Endothelial cell of umbilical vein (primary cell): ENCODE measurements at places on chromosomes 4 and X. TPM values are rescaled to one million over a fixed set of nuclear protein-coding genes. Genes with fewer than 3 reads are reported as not detected.

Gene CSAG3
- not detected in 2 replicates for total RNA-seq

Gene POU3F4
- total RNA-seq, result not detected in 2 replicates

Gene ZXDA
- total RNA-seq, result 5.0 and 5.4 TPM in 2 replicates

Gene RENBP
- total RNA-seq, result 6.2 and 8.0 TPM in 2 replicates

Gene COX7B2
- not detected in 2 replicates for total RNA-seq

Gene MND1
- 7.7 and 8.2 TPM in 2 replicates for total RNA-seq

Gene SPACA5
- total RNA-seq, result not detected in 2 replicates

Gene MAGEC3
- not detected in 2 replicates for total RNA-seq

Gene GYPE
- total RNA-seq, result not detected in 2 replicates

Gene NIPAL1
- total RNA-seq, result 1.4 and 1.7 TPM in 2 replicates

Gene ACOT9
- 83.1 and 88.5 TPM in 2 replicates for total RNA-seq

Gene RTL3
- not detected in 2 replicates for total RNA-seq

Gene IL3RA
- 21.2 and 28.9 TPM in 2 replicates for total RNA-seq

Gene RAB40A
- total RNA-seq, result 0.23 and 0.58 TPM in 2 replicates

Gene LRRC66
- 0.27 and 0.51 TPM in 2 replicates for total RNA-seq

Gene GPR82
- not detected in 2 replicates for total RNA-seq

Gene L1CAM
- total RNA-seq, result not detected in 2 replicates

Gene CLTRN
- total RNA-seq, result not detected in 2 replicates

Gene KDM5C
- total RNA-seq, result 77.8 and 78.7 TPM in 2 replicates

Gene TAF7L
- 1.1 and 1.8 TPM in 2 replicates for total RNA-seq

Gene TENM3
- 6.2 and 7.8 TPM in 2 replicates for total RNA-seq

Gene GPR34
- total RNA-seq, result not detected in 2 replicates

Gene CXorf51A
- total RNA-seq, result not detected in 2 replicates

Gene TLR6
- total RNA-seq, result 1.1 and 1.7 TPM in 2 replicates

Gene SPATA4
- total RNA-seq, result not detected in 2 replicates
